Adrenal gland (tissue), 19 donors: ENCODE measurements at places on chromosomes 4 and X. TPM values are rescaled to one million over a fixed set of nuclear protein-coding genes. Genes with fewer than 3 reads are reported as not detected.
A peak's percentile ranks its signal among the peaks of the same experiment; 100 is the strongest.

Gene SPOCK3
- 0.81 TPM for total RNA-seq

Gene ARMCX2
- 84.9 TPM for total RNA-seq

Gene FAM9C
- not detected for total RNA-seq

Gene PLAC8
- 1.8 TPM for total RNA-seq

Gene IQCM
- total RNA-seq, result not detected

DNA sequence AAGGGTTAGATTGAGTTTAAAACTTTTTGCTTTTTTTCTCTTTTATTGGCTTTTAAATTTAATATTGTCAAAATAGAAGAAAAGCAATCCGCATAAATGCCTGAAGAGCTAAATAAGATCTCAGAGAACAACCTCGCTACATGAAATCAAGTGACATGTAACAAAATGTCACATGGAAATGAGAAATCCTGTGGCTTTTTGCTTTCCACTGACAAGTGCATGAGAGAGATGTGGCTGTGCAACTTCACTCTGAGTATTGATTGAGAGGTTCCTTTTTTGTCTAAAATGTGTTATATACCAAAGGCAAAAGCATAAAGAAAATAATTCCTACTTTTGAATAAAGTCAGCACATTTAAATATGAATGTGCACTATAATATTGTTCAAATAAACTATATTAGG lies 263.5 kb downstream of the MAPK10 start:
- no peaks in the 10 kb centered on the region for H3K36me3 ChIP-seq
- no peaks in the 10 kb centered on the region for H3K27me3 ChIP-seq
- no peak overlapping the region for H3K4me3 ChIP-seq
- no peak overlapping the region for H3K27ac ChIP-seq
- H3K4me1 ChIP-seq, result no peaks in the 10 kb centered on the region

- no peaks in the 10 kb centered on the region for H3K36me3 ChIP-seq
- no peaks in the 10 kb centered on the region for H3K27me3 ChIP-seq
- H3K27ac ChIP-seq, result no peak overlapping the region
- no peak for DNase-seq
- H3K4me1 ChIP-seq, result no peaks in the 10 kb centered on the region
These were observed 4.0 kb upstream of the DHX15 start for GRCh38 chr4:24588216-24588954.

DNA sequence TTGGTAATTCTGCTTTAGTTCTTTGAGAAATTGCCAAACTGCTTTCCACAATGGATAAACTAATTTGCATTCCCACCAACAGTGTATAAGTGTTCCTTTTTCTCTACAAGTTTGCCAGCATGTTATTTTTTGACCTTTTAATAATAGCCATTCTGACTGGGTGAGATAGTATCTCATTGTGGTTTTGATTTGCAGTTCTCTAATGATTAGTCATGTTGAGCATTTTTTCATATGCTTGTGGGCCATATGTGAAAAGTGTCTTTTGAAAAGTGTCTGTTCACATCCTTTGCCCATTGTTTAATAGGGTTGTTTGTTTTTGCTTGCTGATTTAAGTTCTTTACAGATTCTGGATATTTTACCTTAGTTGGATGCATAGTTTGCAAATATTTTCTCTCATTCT lies 25.9 kb downstream of the ENPEP start:
- H3K4me3 ChIP-seq, result no peak overlapping the region
- H3K4me1 ChIP-seq, result no peaks in the 10 kb centered on the region
- H3K27me3 ChIP-seq, result peaks cover 6% of the 10 kb centered on the region
- no peaks in the 10 kb centered on the region for H3K36me3 ChIP-seq
- DNase-seq, result no peak

GRCh38 chr4:57442831-57443291 lies 332.7 kb upstream of the IGFBP7 start:
- H3K27me3 ChIP-seq, result no peaks in the 10 kb centered on the region
- no peaks in the 10 kb centered on the region for H3K36me3 ChIP-seq
- H3K4me1 ChIP-seq, result no peaks in the 10 kb centered on the region
- H3K4me3 ChIP-seq, result no peak overlapping the region

- no peak overlapping the region for H3K4me3 ChIP-seq
- no peak overlapping the region for H3K27ac ChIP-seq
- no peak for DNase-seq
- H3K36me3 ChIP-seq, result no peaks in the 10 kb centered on the region
- H3K27me3 ChIP-seq, result peaks cover 22% of the 10 kb centered on the region
These were observed 73.6 kb upstream of the PJA1 start for GRCh38 chrX:69238887-69239231.

- H3K4me1 ChIP-seq, result no peaks in the 10 kb centered on the region
- no peaks in the 10 kb centered on the region for H3K27me3 ChIP-seq
- no peak overlapping the region for H3K27ac ChIP-seq
- no peak overlapping the region for H3K4me3 ChIP-seq
These were observed 904.9 kb downstream of the CENPC start for GRCh38 chr4:66640233-66640990.

DNA sequence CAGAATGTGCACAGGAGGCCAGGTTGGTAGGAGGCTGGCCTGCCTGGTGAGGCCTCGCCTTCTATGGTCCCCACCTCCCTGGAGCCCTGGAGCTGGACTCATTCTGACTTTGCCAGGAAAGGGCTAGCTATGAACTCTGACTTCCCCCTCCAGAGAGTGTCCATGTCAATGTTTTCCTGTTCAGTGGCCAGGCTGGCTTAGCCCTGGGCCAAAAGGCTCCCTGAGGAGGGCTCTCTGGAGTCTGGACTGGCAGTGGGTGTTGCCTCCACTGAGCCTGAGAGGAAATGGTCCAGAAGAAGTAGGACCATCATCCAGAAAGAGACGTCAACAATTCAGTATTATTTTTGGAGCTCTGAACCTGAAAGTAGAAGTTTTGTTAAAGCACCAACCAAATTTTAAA lies 178.7 kb downstream of the CHIC2 start:
- no peak overlapping the region for H3K4me3 ChIP-seq
- H3K27me3 ChIP-seq, result no peaks in the 10 kb centered on the region
- no peaks in the 10 kb centered on the region for H3K4me1 ChIP-seq
- DNase-seq, result no peak
- H3K27ac ChIP-seq, result no peak overlapping the region

DNA sequence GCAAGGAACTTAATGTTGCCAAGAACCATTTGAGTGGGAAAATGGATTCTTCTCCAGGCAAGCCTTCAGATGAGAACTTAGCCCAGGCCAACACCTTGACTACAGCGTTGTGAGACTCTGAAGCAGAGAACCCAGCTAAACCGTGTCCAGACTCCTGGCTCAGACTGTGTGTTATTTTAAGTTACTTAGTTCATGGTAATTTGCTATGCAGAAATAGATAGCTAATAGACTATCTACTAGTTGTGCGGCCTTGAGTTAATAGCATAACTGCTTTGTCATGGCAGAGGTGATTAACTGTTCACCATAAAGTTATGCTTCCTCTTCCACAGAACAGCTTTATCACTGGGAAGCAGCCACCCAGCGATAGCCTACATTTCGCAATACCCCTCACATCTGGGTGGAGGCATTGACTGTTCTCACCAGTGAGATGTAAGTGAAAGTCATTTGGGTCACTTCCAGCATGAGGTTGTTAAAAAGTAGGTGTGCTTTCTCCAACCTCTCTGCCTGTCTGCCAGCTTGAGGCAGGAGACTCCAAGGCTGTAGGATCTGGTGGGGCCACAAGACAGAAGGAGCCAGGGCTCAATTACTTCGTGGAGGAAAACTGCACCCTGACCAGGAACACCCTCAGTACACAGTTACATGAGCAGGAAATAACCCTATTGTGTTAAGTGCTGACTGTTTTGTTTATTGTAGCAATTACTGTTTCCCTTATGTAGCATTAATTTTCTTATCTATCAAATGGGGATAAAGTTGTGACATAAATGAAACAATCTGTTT lies 94.2 kb downstream of the GPAT3 start:
- no peak overlapping the region for H3K27ac ChIP-seq
- DNase-seq, result peak; percentile 13
- no peaks in the 10 kb centered on the region for H3K36me3 ChIP-seq
- no peaks in the 10 kb centered on the region for H3K27me3 ChIP-seq
- H3K4me1 ChIP-seq, result peaks cover 9% of the 10 kb centered on the region

DNA sequence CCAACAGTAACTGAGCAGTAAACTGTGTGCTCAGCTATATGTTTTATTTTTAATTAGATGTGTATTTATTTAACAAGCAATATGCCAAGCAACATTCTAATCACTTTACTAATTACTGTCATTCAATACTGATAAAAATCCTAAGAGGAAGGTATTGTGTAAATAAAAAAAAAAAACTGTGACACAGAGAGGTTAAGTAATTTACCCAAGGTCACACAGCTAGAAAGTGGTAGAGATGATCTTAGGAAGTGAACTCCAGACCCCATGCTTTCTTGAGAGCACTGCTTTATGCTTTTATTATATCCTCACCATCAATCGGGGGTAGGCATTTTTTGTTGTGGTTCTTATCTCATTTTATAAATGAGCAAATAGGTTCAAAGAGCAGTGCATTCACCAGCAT lies 417.1 kb downstream of the RAB28 start:
- H3K4me3 ChIP-seq, result no peak overlapping the region
- no peaks in the 10 kb centered on the region for H3K4me1 ChIP-seq
- H3K27me3 ChIP-seq, result no peaks in the 10 kb centered on the region
- no peaks in the 10 kb centered on the region for H3K36me3 ChIP-seq

- no peak overlapping the region for H3K4me3 ChIP-seq
- no peak for DNase-seq
- H3K27me3 ChIP-seq, result peaks cover 5% of the 10 kb centered on the region
- H3K4me1 ChIP-seq, result no peaks in the 10 kb centered on the region
These were observed 10.2 kb upstream of the TMEM185A start for GRCh38 chrX:149641835-149642234.

- H3K27ac ChIP-seq, result no peak overlapping the region
- H3K4me3 ChIP-seq, result no peak overlapping the region
- no peaks in the 10 kb centered on the region for H3K27me3 ChIP-seq
- DNase-seq, result no peak
These were observed 72.7 kb upstream of the DCLK2 start for GRCh38 chr4:150005537-150005936.

- peaks cover 6% of the 10 kb centered on the region for H3K4me1 ChIP-seq
- no peak for DNase-seq
- H3K27me3 ChIP-seq, result no peaks in the 10 kb centered on the region
- no peak overlapping the region for H3K27ac ChIP-seq
- no peaks in the 10 kb centered on the region for H3K36me3 ChIP-seq
- H3K4me3 ChIP-seq, result no peak overlapping the region
These were observed 171.6 kb upstream of the MAP3K15 start for GRCh38 chrX:19686876-19687275.

DNA sequence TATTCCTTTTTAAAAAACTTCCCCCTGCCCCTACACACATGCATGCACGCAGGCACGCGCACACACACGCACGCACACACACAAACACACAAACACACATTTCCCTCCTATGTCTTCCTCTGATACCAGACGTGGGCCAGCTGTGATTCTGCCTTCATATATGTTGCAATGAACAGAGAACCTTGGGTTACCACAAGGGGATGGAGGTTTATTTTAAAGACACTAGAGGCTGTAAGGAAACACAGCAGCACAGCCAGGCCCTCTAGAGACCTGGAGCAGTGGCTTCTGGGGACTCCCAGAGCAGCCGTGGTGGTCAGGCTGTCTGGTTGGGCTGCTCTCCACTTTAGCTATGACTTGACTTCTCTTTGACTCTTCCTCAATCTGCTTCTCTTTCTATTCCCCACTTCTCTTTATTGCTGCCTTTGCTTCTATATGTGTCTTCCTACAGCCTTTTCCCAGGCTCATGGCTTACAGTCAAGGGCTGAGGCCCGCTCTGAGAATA lies 3.2 kb upstream of the TLR10 start:
- H3K4me1 ChIP-seq, result peaks cover 6% of the 10 kb centered on the region
- DNase-seq, result peak; percentile 49
- H3K4me3 ChIP-seq, result no peak overlapping the region
- H3K27ac ChIP-seq, result no peak overlapping the region

DNA sequence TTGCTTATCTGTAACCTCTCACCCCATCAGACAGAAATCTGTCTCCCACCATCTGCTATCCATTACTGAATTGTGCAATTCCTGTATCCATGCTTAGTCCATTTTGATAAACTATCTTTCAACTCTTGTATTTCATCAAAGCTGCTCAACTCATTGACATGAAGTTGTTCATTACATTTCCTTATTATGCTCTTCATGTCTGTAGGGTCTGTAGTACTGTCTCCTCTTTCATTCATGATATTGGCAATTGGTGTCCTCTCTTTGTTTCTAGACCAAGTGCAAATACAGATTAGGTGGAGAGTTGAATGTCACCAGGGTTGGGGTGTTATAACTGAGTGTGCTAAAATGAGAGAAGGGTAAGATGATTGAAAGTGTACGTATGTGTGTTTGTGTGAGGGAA lies 69.2 kb upstream of the ADRA2C start:
- H3K4me3 ChIP-seq, result no peak overlapping the region
- no peaks in the 10 kb centered on the region for H3K36me3 ChIP-seq
- H3K4me1 ChIP-seq, result no peaks in the 10 kb centered on the region
- no peaks in the 10 kb centered on the region for H3K27me3 ChIP-seq

DNA sequence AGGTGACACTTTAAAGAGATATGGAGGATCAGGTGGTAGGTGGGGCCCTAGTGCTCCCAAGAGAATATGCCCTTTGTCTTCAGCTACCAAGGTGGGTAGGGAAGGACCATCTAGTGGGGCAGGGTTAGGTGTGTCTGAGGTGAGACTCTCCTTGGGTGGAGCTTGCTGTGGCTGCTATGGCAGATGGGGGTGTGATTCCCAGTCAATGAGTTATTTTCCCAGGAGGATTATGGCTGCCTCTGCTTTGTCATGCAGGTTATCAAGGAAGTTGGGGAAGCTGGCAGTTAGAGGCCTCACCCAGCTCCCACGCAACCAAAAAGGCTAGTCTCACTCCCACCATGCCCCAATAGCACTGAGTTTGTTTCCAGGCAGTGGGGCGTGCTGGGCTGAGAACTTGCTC lies 18.0 kb upstream of the SPIN2A start:
- no peak for DNase-seq
- H3K4me1 ChIP-seq, result no peaks in the 10 kb centered on the region
- H3K36me3 ChIP-seq, result no peaks in the 10 kb centered on the region
- no peak overlapping the region for H3K4me3 ChIP-seq

DNA sequence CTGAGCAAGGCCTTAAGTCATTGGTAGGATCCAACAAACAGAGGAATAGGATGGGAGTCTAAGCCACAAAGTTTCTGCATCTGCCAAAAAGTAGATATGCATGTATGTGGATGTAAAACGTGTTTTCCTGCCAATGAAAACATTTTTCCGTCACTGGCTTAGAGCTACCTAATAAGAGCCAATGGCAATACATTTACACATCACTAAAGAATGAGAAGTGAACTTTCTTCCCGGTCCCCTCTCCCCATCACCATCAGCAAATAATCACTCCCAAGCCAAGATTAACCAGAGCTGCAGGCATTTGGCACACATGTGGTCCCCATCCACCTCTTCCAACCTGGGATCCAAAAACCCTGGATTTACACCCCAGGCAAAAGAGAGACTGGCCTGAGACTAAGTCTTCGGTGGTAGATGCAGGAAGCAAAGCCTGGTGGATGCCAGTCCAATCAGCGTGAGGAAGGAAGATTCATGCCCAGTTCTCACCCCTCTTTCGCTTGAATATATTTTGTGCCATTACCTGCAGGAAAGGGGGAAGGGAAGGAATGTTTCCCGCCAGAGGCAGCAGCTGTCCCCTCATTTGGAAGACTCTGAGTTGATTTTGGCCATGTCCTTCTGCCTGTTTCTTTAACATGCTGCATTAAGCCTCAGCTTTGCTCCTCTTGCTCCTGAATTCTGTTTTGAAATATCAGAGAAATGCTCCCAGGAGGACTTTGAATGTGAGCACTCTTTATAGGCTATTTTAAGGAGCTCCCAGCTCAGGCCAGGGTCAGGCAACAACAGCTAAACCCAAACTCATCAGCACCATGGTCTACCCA lies 131.4 kb downstream of the CHIC2 start:
- no peaks in the 10 kb centered on the region for H3K27me3 ChIP-seq
- no peaks in the 10 kb centered on the region for H3K4me1 ChIP-seq
- H3K4me3 ChIP-seq, result no peak overlapping the region
- no peaks in the 10 kb centered on the region for H3K36me3 ChIP-seq

- H3K4me1 ChIP-seq, result no peaks in the 10 kb centered on the region
- no peak overlapping the region for H3K27ac ChIP-seq
- no peaks in the 10 kb centered on the region for H3K36me3 ChIP-seq
These were observed 190.1 kb upstream of the GNPDA2 start for GRCh38 chr4:44916411-44916810.
